Muscle of arm (tissue), 14 donors: ENCODE measurements at places on chromosomes 4 and X. TPM values are rescaled to one million over a fixed set of nuclear protein-coding genes. Genes with fewer than 3 reads are reported as not detected.
A peak's percentile ranks its signal among the peaks of the same experiment; 100 is the strongest.

NALF2 gene
- polyA plus RNA-seq = 0.45 TPM

EPGN gene
- not detected for polyA plus RNA-seq

NUDT11 gene
- polyA plus RNA-seq = 10.2 TPM

NPY5R gene
- polyA plus RNA-seq = 0.18 TPM

COL4A6 gene
- 5.3 TPM for polyA plus RNA-seq

EVC2 gene
- polyA plus RNA-seq = 6.2 TPM

PCYT1B gene
- polyA plus RNA-seq = 3.3 TPM

BEX1 gene
- polyA plus RNA-seq = 1.9 TPM

PPP1R2C gene
- not detected for polyA plus RNA-seq

ZCCHC12 gene
- polyA plus RNA-seq = 0.35 TPM

HSD17B11 gene
- 24.1 TPM for polyA plus RNA-seq

DNA sequence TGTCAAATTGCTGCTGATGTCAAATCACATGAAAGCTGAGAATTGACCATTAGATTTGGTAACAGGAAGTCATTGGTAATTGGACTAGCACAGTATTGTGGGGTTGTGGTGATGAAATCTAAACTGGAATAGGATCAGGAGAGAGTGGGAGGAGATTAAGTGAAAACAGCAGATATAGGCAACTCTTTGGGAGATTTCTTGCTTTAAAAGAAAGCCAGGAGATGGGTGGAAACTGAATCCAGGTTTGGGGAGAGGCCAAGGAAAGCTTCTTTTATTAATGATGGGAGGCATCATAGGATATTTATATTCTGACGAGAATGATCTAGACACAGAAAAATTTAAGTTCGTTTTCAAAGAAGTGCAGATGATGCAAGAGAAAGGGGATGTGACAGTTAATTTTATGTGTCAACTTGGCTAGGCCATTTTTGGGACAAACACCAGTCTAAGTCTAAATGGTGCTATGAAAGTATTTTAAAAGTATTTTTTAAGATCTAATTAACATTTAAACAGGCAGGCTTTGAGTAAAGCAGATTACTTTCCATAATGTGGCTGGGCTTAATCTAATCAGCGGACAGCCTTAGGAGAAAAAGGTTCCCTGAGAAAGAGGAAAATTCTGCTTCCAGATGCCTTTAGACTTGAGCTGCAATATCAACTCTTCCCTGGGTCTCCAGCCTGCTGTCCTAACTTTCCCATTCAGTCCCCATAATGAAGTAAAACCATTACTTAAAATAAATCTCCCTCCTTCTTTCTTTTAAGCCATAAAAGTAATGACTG lies 24.7 kb downstream of the SEC24D start:
- no peak for DNase-seq

- no peak for DNase-seq
These were observed 7.7 kb upstream of the CSTF2 start for GRCh38 chrX:100812216-100813158.

DNA sequence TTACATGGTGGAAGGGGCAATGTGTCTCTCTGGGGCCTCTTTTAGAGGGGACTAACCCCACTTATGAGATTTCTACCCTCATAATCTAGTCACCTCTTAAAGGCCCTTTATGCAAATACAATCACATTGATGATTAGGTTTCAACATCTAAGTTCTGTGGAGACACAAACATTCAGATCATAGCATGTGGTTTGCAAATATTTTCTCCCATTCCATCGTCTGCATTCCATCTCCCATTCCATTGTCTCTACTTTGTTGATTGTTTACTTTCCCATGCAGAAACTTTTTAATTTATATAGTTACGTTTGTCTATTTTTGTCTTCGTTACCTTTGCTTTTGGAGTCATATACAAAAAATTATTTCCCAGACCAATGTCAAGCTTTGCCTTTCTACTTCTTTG lies 927.5 kb upstream of the INTU start:
- DNase-seq = no peak

DNA sequence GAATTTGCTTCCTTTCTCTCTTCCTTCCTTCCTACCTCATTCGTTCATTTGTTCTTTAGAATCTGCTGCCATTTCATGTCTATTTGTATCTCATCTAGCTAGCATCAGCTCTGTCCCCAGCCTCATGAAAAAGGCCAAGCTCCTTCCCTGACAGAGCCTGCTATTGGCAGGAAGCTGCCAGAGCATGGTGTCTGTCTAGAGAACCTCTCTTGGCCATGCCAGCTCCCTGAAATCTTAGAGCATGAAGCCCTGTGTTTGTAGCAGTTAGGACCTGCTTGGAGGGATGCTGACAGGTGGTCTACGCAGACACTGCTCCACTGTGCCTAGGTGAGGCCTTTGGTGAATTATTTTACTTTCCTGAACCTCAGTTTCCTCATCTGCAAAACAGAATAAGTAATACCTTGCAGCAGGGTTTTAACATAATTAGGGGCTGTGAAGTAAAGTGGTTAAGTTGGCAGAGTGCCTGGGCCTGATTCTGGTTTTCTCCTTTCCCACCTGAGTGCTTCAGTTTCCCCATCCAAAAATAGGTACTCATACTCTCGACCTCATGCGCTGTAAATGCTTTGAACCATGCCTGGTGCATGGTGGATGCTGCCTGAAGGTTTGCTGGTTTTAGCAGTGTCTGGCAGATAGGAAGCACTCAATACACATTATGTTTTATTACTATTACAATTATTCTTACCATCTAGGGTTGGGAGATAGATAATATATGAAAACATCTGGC lies 4.7 kb downstream of the PTTG2 start:
- no peak for DNase-seq

DNA sequence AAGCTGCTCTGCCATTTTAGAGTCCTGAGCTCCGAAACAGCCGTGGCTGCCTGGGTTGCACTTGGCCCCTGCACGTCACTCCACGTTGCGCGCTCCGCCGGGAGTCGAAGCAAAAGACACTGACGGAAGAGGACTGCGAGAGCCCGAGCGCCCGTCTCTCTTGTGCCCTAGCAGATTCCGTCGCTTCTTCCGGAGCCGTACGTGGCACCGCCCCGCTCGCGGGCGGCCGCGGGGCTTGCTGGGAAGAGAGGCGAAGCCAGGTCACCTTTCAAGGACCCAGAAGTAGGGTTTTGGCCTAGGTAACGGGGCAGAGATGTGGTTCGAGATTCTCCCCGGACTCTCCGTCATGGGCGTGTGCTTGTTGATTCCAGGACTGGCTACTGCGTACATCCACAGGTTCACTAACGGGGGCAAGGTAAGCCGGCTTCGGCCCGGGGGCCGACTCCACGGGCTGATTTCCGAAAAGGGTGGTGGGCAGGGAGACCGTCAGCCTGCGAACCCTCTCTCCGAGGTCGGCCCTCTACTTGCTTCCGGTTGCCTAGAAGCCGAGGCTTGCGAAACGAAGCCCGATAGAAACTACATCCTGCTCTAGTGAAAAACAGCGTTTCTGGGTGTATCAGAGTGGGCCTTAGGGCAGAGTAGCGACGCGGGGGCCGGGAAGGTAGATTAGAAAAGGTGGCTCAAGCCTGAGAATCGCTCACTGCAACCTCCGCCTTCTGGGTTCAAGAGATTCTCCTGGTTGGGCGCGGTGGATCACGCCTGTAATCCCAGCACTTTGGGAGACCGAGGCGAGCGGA lies at the start of the genes NDUFA1 and RNF113A:
Gene NDUFA1 (plus strand): TSS at position 234 of the 797 bp plus-strand sequence. CDS start 80 bp downstream, at position 314.
Gene RNF113A (minus strand): TSS at position 135 of the 797 bp plus-strand sequence. CDS start 120 bp downstream, at position 15.
- peak; percentile 82 for DNase-seq

DNA sequence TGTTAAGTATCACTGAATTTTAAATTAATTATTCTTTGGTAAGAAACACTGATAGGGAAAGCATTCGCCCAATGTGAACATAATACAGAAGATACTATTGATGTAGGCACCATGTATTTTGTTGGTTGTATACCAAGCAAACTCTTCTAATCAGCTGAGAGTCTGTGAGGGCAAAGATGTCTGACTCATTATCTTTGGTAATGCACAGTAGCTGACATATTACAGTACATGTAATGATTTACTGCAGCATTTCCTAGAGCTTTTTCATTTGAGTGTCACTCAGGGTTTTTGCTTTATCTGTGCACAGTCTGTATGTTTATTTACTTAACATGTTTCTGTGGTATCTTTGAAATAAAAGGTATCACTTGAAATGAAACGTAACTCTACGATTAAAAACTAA lies 49.2 kb downstream of the CENPVL3 start:
- no peak for DNase-seq

- DNase-seq = no peak
These were observed 51.7 kb upstream of the OTUD4 start for GRCh38 chr4:145231906-145232700.

DNA sequence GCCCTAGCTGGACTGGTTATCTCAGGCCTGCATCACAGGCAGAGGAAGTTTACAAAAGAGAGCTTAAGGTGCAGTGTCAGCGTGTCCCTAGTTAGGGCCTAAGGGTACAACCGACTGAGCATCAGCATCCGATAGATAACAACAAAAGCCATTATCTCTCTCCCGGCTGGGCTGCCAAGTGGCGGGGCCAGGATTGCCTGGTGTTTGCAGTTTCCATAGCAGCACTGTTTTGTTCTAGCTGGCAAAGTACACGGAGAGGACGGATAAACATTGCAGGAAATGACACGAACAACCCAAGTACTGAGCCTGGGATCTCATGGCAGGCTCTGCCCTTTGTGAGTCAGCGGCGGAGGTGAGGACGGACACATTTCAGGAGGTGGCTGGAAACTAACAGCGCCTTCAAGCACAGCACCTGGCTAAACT lies 104.7 kb upstream of the NOCT start:
- peak; percentile 70 for DNase-seq

GRCh38 chrX:15328131-15328530 lies 7.2 kb downstream of the PIGA start:
- no peak for DNase-seq

- no peak for DNase-seq
These were observed 606.9 kb downstream of the RPA4 start for GRCh38 chrX:97490656-97491055.

- DNase-seq = no peak
These were observed 22.0 kb downstream of the GUCY1B1 start for GRCh38 chr4:155780775-155781174.

GRCh38 chrX:11342673-11343072 lies 49.5 kb downstream of the AMELX start:
- DNase-seq = no peak

DNA sequence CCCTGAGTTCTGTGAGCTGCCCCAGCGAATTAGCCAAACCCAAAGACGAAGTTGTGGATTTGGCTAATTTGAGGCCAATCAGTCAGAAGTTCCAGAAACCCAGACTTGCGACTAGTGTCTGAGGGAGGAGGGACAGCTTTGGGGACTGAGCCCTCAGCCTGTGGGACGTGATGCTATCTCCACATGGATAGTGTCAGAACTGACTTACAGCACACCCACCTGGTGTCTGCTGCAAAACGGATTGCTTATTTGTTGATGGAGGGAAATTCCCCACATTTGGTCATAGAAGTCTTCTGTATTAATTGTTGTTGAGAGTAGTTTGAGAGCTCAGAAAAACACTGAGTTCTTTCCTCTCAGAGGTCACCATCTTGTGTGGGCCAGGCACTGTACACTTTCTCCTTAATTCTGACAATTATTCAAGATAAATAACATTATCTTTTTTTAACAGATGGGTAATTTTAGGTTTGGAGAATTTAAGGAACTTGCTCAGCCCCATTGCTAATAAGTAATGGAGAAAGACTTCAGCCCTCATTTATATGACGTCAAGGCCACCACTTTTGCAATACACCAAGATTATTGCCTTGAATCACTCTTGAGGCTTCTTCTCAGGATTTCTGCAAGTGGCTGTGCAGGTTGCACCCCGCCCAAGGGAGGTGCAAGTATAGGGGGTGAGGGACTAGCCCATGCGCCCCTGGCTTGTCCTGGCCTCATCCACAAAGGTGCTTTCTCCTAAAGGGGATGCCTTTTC lies 16.7 kb downstream of the CLRN2 start:
- no peak for DNase-seq

- DNase-seq = no peak
These were observed 142.2 kb downstream of the HS3ST1 start for GRCh38 chr4:11286533-11286932.

DNA sequence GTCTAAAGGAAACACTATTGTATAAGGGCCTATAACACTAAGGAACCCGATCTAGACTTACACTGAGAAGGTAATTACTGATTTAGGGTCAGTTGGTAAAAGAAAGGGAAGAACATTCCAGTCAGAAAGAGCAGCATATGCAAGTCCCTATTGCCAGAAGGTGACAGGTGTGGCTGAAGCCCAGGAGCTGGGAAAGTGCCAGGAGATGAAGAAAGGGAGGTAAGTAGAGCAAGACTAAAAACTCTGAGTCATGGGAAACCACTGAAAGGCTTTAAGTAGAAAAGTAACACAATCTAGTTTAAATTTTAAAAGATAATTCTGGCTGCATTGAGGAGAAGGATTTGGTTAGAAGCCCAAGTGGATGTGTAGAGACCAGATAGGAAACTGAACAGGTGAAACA lies 77.7 kb upstream of the INTU start:
- DNase-seq = no peak

DNA sequence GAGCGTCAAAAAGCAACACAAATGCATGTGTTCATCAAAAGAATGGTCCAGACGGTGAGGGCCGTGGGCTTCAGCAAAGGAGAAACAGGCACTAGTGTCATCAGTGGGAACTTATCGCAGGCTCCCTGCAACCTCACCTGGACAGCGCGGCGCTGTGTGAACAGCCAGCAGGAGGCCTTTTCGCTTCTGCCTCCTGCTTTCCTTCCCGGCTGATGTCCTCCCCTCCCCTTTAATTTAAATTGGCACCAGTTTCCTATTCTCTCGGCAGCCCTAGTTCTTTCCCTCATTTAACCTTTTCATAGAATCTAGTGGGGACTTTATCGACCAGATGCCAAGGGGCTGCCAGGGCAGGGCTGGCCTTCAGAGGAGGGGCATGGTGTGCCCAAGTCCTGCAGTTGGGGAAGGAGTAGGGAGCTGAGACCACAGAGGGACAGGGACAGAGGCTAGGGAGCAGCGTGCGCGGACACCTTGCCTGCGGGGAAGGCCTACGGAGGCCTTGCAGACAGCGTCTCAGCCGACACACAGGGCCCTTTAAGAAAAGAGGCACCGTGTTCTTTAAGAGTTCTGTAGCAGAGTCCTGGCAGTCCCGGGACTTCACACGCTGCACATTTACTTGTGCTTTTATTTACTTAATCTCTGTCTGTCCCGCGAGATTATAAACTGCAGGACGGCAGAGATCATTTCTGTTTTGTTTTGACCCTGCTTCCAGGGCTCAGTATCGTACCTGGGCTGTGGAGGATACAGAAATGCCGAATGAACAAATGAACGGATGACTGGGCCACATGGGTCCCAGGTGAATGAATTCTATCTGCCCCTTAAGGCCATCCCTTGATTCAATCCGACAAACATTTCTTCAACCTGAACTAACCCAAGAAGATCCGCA lies 8.4 kb upstream of the SORBS2 start:
- no peak for DNase-seq
